ENCODE measurements at places on chromosomes 7 and 10.

- no peak for DNase-seq
Observed at GRCh38 chr10:86064219-86064618, 302.4 kb downstream of the GRID1 start.

DNA sequence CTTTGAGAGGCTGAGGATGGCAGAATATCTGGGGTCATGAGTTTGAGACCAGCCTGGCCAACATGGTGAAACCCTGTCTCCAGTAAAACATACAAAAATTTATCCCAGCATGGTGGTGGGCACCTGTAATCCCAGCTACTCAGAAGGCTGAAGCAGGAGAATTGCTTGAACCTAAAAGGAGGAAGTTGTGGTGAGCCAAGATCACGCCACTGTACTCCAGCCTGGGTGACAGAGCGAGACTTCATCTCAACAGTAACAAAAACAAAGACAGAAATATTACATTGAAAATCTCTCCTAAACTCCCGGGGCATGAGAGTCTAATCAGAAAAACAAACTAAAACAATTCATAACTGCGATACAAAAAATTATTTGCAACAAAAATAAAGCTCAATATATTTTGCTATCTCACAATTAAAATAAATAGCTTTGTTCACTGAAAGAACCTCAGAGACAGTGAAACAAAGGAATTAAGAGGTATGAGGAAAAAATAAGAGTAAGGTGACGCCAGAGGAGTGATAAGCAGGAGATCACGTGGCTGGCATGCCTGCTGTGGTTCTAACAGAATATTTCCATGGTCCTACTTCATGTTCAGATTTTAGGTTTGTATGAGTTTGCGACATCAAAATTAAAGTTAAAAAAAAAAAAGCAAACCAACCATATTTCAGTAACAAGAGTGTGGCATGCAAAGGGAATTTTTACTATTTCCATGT, 527.7 kb upstream of the POM121L12 start:
- DNase-seq: no peak

- DNase-seq: no peak
Observed at GRCh38 chr10:62818426-62819011, 2.4 kb upstream of the EGR2 start.

- DNase-seq: peak; percentile 39
Observed at GRCh38 chr7:39950473-39951225, 593 bp downstream of the CDK13 start.

- no peak for DNase-seq
Observed at GRCh38 chr7:96589038-96589437, 120.6 kb downstream of the SEM1 start.

Data from HuH-7.5 (cell line).